Stimulated activated CD4-positive, alpha-beta T cell treated with anti-CD3 and anti-CD28 coated beads, Interleukin-4, amount 100 ng/mL, for 4 hours (primary cell): ENCODE measurements at places on chromosomes 4 and X.

DNA sequence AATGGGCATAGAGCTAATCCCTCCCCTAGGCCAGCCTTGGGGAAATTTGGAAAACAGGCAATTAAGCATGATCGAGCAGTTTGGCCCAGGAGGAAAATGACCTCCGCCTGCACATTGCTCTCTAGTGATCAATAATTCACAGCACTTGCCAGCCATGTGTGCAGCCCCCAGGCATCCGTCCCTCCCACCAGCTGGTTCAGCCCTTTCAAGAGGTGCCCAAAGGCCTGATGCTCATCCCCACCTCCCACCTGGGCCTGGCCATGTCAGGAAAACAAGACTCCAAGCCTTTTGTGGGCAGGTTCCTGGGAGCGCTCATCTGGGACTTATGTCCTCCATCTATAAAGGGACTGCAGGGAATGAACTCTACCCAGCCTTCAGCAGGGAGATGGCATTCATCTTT, 17.5 kb upstream of the PPP2R2C start:
- no peak for DNase-seq

- DNase-seq = no peak
These were observed 29.5 kb downstream of the TAPT1 start for GRCh38 chr4:16196482-16197393.

DNA sequence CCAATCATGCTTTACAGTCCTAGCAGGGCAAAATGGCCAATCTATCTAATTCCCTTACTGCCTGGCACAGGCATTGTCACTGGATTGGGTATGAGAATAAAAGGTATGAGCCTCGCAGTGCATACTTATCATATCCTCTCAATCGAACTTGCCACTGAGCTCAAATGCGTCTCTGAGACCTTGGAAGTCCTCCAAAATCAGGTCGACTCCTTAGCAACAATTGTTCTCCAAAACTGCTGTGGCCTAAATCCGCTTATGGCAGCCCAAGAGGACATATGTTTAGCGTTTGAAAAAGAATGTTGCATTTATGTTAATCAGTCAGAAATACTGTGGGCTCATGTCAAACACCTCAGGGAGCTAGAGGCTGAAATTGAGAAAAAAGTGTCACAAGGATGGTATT, 69.7 kb downstream of the SPIN4 start:
- DNase-seq = no peak

DNA sequence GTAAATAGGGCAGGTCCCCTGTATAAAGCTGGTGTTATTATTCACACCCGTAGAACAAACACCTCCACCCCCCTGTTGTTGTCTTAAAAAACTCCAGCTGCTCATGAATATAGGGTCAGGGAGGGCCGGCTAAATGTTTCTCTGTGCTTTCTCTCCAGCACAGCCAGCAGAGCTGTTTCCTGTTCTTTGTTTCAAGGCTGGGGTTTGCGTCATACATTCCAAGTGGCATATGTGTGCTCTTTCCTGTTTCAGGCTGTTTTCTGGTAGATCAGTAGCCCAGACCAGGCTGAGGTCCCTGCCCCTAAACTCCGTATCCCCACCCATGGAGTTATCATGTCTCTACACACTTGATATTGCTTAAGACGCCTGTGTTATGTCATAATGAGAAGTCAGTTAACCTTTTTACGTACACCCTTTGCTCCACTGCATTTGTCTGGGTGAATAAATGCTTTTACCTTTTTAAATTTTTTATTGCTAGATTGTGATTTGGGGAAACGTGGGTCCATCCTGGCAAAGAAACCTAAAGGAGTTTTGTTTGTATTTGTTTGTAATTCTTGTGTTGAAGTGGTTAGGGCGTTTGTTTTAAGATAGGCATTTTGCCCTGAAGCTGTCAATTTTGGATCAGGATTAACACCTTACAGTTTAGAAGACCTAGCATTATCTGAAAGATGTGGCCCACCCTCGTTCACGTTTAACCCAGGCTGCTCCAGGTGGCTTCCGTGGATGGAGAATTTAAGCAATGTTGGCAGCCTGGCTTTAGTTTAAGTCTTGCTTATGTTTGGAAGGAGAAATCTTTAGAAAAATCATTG, 3.3 kb downstream of the KLF3 start:
- DNase-seq = no peak

DNA sequence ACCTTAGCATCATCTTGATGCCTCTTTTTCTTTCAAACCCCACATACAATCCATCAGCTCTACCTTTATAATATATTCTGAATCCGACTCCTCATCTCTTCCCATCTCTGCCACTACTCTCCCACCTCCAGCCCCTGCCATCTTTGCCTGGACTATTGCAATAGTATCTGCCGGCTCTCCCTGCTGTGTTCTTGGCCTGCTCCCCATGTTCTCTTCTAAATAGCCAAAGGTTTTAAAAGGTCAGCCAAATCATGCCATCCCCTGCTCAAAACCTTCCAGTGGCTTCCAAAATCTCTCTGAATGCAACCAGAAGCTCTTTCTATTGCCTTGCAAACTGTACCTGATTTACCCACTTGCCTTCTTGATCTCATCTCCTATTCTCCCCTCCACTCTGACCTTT, 266.0 kb downstream of the PTTG2 start:
- no peak for DNase-seq
